ENCODE measurements at places on chromosomes 2 and 18. TPM values are rescaled to one million over a fixed set of nuclear protein-coding genes. Genes with fewer than 3 reads are reported as not detected.
A peak's percentile ranks its signal among the peaks of the same experiment; 100 is the strongest.

DNA sequence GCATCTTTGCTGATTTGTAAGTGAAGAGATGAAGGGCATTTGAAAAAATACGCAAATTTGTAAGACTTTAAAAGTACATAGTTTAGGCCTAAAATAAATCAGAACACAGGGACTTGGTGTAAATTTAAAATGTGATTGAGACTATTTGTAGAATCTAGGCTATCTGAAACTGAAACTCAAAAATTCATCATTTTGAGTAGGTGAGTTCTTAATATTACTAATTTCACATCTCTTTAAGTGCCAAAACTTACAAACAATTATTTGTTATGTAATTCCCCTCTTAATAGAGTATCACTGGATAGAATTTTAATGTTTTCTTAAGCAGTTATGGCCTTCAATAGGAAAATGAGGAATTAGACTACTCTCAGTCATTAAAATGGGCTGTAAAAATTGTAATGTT, 14.0 kb upstream of the HRH4 start:
- no peak for DNase-seq

DNA sequence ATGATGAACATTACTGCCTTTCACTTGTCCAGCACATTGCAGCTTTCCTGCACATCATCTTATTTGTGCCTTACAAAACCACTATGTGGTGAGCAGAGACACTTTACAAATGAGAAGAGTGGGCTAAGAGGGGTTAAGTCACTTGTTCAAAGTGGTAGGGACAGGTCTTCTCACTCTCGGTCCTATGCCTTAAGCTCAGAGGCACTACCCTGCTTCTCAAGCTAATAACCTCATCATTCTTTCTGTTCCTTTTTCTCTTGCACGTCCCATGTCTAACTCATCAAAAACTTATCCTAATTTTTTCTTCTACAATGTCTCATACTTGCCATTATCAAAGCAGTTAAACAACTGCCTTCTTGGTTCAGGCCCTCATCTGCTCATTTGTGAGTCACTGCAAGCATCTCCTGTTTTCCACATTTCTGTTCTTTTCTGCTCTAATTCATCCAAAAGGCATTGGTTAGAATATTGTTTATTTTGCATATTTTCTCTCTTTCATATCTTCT, 21.9 kb upstream of the NCOA1 start:
- DNase-seq, result no peak

The CRYGC gene
- total RNA-seq, result not detected

- DNase-seq, result no peak
Observed at GRCh38 chr2:162125138-162125537, 26.9 kb downstream of the GCG start.

GRCh38 chr2:240477916-240478315, 42.5 kb downstream of the GPC1 start:
- no peak for DNase-seq

The SLC4A1AP gene
- total RNA-seq, result 17.8 TPM

DNA sequence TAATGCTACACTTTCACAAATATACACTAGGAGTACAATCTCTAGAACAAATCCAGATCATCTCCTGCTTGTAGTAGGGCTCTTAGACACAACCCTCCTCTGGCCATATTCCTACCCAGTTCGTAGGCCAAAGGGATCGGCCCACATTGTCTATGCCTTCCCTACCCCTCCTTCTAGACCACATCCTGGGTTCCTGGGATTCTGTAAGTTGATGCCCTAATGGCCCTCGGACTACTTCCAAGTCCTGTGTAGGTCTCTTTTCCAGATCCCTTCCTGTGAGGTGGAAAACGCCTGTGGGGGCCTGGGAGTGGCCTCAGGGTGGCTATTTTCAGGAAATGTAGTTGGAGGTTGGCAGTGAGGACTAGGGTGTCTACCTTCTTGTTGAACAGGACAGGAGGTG, 289.7 kb downstream of the ZNF385B start:
- no peak for DNase-seq

GRCh38 chr18:36711813-36712444, 116.9 kb downstream of the TPGS2 start:
- no peak for DNase-seq

DNA sequence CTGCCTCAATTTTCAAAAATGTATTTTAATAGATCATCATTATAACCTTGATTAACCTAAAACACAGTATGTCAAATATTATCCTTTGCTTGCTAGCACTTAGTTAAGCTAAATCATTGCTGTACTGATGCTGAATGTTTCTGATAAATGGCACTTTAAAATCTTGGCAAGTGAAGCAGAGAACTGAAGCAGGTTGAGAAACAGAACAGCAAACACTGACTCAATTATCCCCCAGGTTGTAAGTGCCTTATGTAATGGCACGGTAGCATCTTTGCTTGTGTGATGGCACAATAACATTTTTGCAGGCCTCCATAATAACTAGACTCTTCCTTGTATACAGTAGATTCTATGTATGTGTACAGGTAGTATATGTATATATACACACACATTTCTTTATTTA, 33.8 kb downstream of the ARHGAP15 start:
- DNase-seq, result no peak

GRCh38 chr2:85151026-85151425, 17.8 kb downstream of the TCF7L1 start:
- DNase-seq, result peak; percentile 38

GRCh38 chr2:62293490-62294271, 97.8 kb downstream of the B3GNT2 start:
- no peak for DNase-seq

GRCh38 chr2:37343537-37344434, 644 bp upstream of the QPCT start:
- DNase-seq, result no peak

DNA sequence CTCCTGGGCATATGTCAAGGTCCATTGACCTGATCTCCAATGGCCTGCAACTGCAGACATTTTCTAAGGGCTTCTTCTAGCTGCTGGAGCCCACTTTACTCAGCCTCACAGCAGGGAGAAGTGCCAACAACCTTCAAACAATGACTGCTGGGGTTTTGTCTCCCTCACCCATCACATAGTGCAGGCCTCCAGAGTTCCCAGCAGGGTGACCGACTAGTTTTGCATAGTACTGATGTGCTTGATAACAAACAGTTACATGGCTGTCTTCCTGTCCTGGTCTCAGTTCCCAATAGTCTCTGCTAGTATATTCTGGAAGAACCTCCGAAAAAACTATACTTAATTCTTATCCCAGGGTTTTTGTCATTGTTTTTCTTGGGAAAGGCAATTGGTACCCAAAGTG, 10.4 kb upstream of the NETO1 start:
- DNase-seq, result no peak

GRCh38 chr2:224058048-224058775, 19.1 kb upstream of the SERPINE2 start:
- no peak for DNase-seq
